Memory B cell (primary cell): ENCODE measurements at places on chromosomes 11 and 22.

DNA sequence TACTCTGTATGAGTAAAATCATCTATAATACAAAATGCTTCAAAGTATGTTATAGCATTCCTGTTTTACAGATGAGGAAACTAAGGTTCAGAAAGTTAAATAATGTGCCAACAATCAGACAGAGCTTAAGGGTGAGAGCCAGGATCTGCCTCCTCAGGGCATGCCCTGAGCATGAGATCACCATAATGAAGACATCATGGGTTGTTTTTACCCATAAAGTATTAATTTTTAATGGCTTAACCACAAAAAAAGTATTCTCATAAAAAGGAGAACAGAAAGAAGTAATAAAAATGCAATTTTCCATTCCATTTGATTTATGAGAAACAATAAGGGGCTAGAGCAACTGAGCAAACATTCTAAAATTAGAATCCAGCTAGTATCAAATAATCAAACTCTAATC is 534.3 kb upstream of the ARHGAP42 start:
- DNase-seq, result no peak

- no peak for DNase-seq
Observed at GRCh38 chr22:39114112-39114511, 17.1 kb downstream of the APOBEC3H start.

GRCh38 chr22:45881524-45881875 is 95.5 kb downstream of the WNT7B start:
- no peak for DNase-seq

DNA sequence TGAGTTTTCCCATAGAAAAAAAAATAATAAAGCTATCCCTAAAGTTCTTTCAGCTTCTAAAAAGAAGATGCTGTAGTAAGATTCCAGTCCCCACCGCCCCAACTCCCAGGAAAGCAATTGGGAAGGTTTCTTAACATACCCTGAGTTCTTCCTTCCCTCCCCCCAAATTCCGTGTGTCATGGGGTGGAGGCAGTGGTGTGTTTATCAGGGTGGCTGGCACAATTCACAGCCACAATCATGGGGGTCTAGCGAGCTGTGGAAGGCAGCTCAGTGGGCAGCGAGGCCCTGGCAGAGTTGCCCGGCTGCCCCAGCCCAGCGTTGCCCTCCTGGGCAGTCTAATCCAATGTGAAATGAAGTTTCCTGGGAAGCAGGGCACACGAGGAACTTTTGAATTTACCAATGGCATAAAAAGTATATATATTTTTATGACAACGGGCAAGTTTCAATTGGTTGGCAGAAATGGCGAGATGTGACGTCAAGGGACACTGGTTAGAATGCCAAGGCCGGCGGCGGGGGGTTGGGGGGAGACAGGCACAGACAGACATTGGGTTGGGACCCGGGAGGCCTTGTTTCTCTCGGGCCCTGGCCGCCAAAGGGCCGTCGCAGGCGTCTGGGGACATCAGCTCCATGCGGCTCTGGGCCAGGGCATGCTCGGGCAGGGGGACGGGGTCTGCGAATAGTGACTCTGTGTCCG is 80.7 kb upstream of the PPARA start:
- DNase-seq, result no peak

DNA sequence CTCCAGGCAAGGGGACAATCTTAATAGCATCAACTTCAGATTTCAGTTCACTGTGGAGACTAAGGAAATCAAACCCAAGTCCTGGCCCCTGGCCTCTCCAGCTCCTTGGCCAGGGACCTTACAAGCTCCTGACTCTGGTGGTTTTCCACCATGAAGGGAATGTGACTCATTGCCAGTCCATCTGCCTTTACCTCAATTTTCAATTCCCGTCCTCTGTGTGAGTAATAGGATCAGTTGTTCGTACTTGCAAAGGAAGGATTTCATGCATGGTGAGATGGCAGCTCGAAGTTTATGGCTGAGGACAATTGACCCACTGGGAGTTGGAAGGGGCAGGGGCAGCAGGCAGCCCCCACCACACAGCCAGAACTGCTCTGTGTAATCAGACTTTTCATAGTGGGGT is 42.5 kb downstream of the INSC start:
- DNase-seq, result no peak

- no peak for DNase-seq
Observed at GRCh38 chr22:44211946-44212930, 31.5 kb downstream of the PARVG start.

DNA sequence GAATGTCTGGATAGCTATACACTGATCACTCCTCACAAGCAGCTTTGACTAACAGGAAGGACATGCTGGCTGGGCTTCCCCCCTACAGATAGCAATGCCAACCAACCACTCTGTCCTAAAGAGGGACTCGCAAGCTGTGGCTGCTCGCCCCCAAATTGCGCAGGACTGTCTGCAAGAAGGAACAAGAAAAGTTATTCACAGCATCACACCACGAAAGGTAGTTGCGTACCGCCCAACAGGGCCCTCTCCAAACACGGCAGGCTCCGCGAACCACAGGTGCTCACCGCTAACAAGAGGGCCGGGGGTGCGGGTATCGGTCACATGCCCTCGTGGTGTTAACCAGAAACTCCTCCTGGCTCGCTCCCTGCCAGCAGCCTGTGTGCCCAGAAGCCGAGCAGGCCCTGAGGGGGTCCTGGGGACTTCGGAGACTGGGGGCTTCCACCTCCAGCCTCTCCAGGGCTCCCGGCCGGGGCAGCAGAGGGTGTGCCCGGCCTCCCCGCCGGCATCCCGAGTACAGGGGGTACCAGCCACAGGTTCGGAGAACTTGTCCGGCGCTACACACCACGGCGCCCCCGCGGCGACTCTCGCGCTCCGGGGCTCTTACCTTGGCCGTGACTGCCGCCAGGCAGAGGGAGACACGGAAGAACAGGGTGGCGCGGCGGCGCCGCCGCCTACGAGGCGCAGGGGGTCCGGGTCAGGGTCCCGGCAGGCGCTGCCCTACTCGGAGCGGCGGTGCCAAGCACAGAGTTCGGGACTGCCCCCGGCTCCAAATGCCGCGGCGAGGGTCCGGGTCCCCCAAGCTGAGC is 682 bp downstream of the LARGE1 start:
- peak; percentile 51 for DNase-seq

DNA sequence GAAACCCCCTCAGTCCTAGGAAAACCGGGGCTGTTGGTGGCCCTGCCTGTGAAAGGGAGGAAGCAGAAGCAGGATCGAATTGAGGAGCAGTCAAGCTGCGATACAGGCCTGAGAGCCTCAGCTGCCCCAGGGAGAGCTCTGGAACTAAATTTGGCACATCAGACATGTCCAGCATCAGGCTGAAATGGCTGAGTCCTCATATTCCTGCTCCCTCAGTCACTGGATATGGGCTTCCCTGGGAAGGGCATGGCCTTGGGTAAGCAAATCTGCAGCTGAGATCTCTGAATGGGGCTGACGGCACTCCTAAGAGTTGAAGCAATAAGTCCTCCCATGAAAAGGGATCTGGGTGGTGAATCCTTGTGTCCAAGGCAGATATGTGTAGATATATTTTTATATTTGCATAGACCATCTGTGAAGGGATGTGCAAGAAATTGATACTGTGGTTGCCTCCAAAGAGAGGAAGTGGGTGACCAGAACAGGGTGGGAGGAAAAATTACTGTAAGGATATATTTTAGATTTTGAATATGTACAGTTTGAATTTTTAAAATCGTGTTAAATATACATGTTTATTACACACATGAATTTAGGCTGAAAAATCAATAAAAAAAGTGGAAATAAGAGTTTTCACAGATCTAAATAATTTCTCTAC is 45.5 kb downstream of the APIP start:
- no peak for DNase-seq

- no peak for DNase-seq
Observed at GRCh38 chr22:20867179-20868024, 8.6 kb downstream of the SNAP29 start.

GRCh38 chr11:1052133-1053011 is 15.9 kb upstream of the MUC6 start:
- DNase-seq, result no peak

- peak; percentile 56 for DNase-seq
Observed at GRCh38 chr11:122628810-122629555, 26.5 kb upstream of the UBASH3B start.

- no peak for DNase-seq
Observed at GRCh38 chr11:67668192-67668551, 6.3 kb downstream of the ALDH3B2 start.

GRCh38 chr22:29044657-29045176 is 16.9 kb downstream of the C22orf31 start:
- no peak for DNase-seq

DNA sequence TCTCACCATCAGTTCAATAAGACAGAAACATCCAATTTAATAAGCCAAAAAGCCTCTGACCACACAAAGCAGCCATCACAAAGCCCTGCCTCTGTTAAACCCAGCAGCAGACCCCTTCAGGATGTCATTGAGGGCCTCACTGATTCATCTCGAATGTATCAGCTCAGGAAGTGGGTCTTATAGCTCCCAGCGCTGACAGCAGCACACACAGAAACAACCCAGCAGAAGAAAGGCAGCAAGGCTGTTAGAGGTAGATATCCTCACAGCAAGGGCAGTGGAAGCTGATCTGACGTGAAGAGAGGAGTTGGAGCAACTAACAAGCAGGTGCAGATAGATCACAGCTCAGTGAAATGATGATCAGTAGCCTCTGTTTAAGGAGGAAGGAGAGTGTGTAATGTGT is 86.2 kb upstream of the NCAM1 start:
- DNase-seq, result no peak

DNA sequence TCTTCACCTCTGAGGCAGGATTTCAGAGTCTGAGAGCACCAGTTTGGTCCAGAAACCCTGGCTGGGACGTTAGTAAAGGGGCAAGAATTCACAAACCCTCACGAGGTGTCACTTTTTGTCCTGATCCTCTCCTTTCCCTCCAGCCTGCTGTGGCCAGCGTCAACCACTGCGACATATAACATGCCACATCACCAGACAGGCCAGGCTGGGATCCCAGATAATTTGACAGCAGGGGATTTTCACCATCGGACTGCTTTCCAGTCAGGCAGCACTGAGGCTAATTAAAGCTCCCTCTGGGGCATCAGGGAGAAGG is 36.8 kb upstream of the RBFOX2 start:
- DNase-seq, result no peak

- no peak for DNase-seq
Observed at GRCh38 chr11:122670131-122670530, 14.6 kb downstream of the UBASH3B start.

GRCh38 chr11:104104664-104105063 is 59.3 kb downstream of the PDGFD start:
- no peak for DNase-seq

DNA sequence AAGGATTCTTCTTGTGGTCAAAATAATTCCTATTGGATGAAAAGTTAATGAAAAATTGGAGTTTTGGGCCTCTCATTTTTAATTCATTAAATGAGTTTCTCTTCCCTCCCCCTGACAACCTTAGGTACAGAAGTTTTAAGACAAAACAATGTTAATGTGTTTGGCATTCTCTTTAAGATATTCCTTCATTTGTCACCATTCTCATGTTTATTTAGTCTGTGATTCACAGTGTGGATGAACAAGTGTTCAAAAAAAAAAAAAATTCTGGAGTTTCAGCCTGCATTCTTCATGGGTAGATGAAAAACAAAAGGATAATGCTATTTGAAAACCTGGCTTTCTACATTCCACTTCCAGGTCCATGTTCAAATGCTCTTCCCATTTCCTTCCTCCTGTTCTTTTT is 172.6 kb upstream of the LUZP2 start:
- no peak for DNase-seq

DNA sequence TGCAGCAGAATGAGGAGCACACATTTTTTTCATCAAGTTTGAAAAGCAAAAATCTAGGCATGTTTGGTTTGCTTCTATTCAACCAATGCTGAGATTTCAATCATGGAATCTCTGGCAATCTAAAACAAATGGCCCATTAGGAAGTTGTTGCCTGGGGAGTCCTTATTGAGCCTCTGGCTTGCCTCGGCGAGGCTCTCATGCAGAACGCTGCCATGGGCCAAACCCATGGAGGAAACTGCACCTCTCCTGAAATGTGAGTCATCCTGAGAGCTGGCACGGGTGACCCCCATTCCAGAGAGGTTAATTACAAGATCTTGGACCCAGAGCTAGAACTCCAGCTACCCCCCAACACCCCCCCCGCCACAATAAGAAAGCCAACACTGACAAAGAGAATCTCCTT is 80.7 kb downstream of the MN1 start:
- no peak for DNase-seq

GRCh38 chr11:65744026-65744698 is 23.6 kb upstream of the RNASEH2C start:
- no peak for DNase-seq

DNA sequence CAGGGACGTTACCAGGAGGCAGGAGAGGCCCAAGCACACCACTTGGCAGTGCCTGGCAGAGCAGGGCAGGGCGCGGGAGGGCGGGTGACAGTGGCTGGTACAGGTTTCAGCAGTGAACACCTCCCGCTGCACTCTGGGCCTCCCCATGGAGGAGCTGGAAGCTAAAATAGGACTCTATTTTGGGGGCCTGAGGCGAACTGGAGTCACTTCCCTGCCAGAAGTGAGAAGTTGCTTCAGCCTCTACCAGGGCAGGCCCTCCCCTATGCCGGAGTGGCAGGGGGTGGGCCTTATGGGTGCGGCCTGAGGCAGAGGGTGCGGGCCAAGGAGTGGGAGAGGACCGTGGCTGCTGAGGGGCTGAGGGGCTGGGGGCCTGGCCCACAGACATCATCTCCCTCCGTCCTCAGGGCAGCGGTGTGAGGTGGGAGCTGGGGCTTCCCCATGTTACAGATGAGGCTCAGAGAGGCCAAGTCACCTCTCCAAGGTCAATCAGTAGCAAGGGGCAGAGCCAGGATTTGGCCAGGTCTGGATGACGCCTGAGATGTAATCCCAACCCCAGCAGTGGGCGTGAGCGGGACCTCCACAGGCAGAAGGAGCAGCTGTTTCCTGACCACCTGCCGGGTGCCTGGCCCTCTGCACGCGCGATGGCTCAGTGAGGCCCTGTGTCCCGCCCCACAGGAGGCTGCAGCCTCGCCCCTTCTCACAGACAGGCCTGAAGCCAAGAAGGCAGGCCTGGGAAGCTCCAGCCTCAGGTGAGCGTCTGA is 39.3 kb downstream of the KCNJ4 start:
- DNase-seq, result no peak

DNA sequence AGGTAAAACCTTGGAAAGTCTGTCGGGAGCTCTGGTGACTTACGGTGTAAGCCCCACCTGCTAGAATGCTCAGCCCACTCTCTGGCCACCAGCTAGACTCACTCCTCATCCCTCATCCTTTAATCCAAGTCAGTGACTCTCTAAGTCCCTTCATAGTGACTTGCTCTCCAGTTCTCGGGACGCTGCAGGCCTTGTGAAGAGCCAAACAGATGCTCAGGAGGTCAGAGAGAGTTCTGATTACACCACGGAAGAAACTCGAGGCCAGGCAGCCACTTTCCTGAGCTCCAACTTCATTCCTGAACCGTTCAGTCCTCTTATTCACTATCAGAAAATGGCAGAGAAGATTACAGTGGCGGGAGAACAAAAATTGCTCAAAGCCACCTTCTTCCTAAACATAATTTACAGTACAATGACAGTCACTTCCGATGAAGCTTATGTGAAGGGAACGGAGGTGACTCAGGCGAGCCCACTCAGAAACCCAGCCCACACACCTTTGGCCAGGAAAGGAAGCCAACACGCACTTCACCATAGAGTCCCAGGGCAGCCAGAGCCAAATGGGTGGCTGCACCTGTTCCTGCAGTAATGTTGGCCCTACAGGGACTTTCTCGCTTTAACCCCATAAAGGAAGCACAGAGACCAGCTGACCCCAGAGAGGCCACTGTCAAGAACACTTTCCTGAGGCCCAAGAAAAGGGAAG is 100.4 kb downstream of the GALNT18 start:
- DNase-seq, result no peak

GRCh38 chr11:131859538-131860210 is 489.3 kb downstream of the NTM start:
- no peak for DNase-seq
